ENCODE measurements at places on chromosomes 1 and 21.

GRCh38 chr1:83970114-83970513 lies 28.8 kb downstream of the TTLL7 start:
- DNase-seq, result no peak

DNA sequence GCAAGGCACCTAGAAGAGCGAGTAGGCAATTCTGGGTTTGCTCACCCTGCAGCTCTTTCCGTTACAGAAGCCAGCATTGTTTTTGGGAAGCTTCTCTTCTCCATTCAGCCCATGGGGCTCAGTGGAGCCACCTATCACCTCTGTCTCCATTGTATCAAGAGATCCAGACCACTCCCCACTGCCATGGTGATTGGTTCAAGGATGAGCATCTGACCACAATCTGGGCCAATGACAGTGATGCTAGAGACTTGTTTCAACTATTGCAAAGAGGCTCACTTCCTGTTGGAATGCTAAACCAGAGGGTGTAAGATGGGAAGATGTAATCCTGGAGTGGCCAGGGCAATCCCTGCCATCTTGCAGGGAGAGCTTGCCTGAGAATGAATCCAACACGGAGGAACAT lies 6.6 kb downstream of the SPATA21 start:
- no peak for DNase-seq

DNA sequence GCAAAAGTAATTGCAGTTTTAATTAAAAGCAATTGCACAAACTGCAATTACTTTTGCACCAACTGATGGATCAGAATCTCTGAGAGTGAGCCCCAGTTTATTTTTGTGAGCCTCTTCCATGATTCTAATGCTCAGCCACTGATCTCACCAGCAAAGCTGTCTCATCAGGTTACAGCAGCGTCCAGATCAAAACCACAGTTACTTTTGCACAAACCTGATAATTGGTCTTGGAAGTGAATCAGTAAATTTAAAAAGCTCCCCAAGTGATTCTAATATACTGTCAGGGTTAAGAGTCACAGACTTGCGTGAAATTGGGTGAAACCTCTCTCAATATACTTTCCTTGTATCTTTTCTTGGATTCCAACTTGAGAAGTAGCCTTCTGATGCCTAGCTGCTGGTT lies 13.5 kb upstream of the CR2 start:
- no peak for DNase-seq

GRCh38 chr1:80566123-80566522 lies 1234.6 kb upstream of the ADGRL2 start:
- DNase-seq, result no peak

DNA sequence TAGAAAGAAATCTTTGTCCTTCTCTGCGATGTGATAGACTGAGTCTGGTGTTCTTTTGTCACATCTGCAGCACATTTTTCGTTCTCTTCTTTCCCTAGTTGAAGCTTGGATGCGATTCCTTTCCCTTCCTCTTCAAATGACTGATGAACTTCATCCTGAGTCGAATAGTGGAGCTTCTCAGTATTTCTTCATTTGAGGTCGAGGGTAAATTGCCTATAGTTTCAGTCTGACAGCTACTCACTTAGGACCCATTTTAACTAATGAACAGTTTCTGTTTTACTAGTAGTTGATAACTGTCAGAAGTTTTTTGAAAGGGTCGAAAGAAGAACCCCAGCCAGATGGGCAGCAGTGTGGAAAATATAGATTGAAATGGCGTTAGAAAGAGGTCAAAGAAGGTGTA lies 4.7 kb upstream of the REG4 start:
- no peak for DNase-seq
